ENCODE measurements at places on chromosomes 5 and 9.

- no peak for DNase-seq
These were observed 2.2 kb upstream of the CLINT1 start for GRCh38 chr5:157860898-157861890.

DNA sequence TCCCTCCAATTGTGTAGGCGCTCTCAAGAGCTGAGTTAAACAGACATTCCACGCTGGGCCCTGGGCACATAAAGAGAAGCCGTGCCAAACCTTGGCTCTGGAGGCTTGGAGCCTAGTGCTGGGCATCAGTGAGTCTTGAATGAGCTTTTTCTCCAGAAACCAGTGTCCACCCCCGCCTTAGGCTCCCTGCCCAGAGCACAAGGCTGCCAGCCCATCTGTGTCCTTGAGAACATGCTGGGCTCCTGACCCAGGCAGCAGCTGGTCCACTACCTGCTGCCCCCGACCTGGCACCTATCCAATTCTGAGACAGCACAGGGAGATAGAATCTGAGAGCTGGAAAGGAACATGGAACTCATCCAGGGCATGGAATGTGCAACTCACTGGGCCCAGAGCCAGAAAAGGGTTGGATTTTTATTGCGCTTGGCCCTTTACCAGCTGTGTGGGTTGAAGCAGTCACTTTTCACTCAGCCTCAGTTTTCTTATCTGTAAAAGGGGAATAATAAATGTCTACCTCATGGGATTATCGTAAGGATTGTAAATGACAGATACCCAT is 92.4 kb upstream of the CPLX2 start:
- DNase-seq, result no peak

DNA sequence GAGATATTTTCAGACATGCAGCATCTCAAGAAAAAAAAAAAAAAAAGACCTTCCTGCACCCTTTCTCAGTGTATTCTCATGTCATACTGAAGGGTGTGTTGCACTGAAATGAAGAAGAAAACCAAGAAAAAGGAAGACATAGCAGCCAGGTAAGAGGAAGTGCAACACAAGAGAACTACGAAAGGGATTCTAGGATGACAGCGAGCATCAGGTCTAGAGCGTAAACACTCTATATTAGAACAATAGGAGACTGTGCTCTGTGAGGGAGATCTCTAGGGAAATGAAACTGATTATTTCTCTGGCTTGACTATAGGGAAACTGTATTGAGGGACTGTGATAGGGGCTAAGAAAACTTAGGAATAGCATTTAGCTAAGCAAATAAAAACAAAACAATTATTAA is 30.0 kb downstream of the BTF3 start:
- no peak for DNase-seq

GRCh38 chr9:101028346-101029314 is at the start of gene PLPPR1:
TSS of gene PLPPR1 (plus strand) at chr9:101028727.
- DNase-seq, result no peak

DNA sequence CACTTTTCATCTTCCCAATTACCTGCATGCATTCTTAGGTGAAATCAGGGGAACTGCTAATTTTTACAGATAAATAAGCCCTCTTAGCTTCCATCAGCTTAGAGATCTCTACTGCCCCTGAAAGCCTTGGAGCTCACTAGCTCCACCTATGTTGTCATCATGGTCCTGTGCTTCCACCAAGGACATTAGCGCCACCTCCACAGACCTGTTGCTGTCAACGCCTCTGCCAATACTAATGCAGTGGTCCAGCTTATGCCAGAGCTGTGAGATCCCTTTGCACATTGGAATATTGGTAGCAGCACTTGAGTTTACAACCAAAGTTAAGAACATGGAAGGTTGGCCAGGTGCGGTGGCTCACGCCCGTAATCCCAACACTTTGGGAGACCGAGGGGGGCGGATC is 7.7 kb upstream of the SHISAL2B start:
- no peak for DNase-seq

DNA sequence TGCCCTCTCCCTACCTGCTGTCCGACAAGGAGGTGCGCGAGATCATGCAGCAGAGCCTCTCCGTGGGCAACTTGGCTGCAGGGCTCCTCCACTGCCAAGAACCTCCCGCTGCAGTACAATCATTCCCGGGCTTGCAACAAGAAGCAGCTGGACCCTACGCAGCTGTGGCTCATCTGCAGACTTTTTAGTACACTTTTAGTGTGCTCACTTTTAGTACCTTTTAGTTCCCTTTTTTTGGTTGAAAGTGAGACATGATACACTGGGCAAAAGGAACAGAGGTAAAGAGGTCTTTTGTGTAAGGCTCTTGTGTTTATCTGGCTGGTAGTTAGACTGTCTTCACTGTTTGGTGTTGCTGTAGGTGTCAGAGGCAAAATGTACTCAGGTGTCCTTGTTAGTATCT is 58.1 kb upstream of the SPTLC1 start:
- DNase-seq, result no peak

DNA sequence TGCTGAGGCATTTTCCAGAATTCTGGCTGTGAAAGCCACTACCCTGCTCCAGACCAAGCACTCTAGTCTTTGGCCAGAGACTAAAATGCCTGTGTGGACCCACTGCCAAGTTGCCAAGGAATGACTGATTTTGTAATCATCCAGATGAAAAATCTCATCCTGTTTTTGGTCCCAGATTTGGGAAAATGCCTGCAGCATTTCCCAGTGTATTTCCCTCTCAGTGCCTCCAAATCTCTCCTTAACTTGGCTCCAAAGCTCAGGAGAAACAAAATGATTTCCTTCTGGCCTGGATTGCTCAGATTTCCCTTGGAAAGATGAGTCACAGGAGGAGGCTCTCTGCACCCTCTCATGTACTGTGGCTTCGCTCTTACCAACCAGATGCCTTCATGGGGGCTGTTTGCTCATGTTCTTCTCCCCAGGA is 335.2 kb upstream of the TARS1 start:
- no peak for DNase-seq

GRCh38 chr9:122642226-122642625 is 15.2 kb downstream of the OR1B1 start:
- no peak for DNase-seq

- no peak for DNase-seq
These were observed 30.0 kb downstream of the FGD3 start for GRCh38 chr9:92977279-92977678.

- no peak for DNase-seq
These were observed 38.1 kb downstream of the ITGA1 start for GRCh38 chr5:52825826-52826225.

GRCh38 chr9:109779711-109780452 is at the start of gene PALM2AKAP2:
TSS of gene PALM2AKAP2 (plus strand) at chr9:109780198. CDS start at chr9:109780489, 291 bp downstream.
- DNase-seq, result no peak

DNA sequence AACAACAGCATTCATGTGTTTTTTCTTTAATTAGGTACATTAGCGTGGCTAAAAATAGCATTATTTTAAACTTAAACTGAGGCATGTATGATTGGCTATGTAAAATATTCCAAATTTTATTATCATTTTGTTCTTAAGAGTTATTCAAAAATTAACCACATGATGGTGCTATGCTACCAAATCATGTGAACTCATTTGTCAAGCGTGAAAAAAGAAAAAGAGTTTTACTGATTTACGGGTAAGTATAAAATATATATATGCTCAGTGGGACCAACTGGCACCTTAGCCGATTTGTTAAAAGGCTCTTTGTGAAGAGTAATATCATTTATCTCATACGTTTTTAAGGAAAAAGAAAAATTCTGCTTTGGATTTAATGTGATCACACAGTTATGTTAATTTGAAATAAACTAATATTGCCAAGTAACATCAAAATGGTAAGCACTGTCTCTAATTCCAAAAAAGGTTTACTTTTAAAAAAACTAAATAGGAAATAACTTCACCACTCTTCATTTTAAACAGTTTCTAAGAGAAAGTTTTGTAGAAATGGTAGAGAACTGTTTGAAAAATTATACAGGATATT is 1042.3 kb downstream of the CDH12 start:
- no peak for DNase-seq

DNA sequence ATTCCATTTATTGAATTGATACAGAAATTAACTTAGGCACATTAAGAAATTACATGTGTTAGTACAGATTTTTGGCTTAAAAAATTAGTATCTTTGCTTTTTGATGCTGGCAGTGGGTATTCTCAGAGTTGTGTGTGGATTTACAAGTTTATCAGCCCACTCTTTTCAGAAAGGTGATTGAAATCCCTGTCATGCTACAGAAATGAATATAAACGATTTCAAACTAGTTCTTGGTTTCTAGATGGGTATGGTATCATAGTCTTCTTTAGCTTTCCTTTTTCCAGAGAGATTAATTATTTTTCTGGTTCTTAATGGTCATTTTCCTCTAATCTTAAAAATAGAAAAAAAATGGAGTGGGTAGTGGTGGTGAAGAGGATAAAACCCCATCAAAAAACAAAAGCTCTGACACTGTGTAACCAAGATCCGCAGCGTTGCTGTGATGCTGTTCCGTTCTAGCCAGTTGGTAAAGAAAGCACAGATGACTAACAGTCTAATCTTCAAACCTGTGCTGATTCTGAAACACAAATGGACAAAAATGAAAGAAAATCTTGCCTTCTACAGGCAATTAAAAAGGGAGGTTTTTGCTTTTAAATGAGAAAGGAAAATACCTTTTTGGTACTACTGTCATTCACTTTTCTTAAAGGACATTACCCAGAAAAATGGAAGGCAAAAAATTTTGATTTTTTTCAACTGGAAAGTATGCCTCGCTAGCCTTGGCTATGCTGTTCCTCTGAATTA is 5.2 kb downstream of the LRRTM2 start:
- DNase-seq, result no peak

DNA sequence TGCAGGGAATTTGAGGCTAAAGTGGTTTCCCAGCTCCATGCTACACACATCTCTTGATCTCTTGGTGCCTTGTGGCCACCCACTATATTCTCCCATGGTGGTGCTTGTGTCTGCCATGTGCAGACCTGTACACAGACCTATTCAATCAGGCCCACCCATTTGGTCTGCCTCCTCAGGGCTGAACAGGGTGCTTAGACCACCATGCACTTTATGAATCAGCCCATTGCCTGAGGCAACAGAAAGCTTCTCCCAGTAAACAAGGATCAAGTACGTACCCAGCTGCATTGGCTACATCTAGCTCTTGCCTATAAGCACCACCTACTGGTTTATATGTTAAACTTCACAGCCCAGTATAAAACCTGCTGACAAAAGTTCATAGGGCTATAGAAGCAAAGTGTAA is 664.3 kb upstream of the EDIL3 start:
- no peak for DNase-seq

DNA sequence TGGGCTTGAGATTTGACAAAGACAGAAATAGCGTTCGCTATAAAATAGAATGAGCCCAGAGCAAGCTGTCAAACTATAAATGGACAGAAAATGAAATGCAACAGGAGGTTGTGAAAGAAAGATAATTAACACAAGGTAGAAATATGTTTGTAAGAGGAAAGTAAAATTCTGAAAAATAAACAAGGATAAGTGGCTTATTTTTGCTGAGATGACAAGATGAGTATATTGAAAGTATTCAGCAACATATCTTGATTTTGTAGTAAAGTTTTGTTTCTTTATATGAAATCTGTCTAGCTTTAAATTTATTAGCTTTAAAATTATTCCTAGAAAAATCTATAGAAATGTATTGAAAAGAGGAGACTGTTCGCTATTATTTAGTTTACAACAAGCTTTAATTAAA is 111.9 kb upstream of the RPS23 start:
- DNase-seq, result no peak

DNA sequence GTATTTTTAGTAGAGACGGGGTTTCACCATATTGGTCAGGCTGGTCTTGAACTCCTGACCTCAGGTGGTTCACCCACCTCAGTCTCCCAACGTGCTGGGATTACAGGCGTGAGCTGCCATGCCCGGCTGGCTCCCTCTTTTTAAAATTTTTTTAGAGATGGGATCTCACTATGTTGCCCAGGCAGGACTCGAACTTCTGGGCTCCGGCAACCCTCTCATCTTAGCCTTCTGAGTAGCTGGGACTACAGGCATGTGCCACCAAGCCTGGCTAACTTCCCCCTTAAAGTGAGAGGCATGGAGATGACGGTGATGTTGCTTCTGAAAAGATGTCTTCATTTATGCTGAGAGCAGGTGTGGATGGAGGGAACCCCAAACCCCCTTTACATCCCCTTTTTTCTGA is 43.7 kb upstream of the PWWP2A start:
- DNase-seq, result no peak

DNA sequence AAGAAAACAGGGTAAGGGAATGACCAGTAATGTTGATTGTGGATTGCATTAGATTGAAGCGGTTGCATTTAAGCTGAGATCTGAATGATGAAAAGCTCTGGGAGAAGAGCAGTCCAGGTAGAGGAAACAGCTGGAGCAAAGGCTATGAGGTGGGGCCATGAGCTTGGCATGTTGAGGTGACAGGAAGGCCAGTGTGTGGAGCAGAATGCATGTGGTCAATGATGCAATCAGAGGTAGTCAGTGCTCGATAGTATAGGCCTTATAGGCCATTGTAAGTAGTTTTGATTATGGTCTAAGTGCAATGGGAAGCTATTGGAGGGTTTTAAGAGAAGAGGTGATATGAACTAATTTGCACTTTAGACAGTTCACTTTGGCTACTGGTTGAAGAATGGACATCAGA is 270.4 kb downstream of the ARHGAP26 start:
- DNase-seq, result no peak

- no peak for DNase-seq
These were observed 89.7 kb downstream of the DROSHA start for GRCh38 chr5:31442058-31442745.
